ENCODE measurements at places on chromosomes 2 and 18.

GRCh38 chr2:1162768-1163584, 212.3 kb downstream of the SNTG2 start:
- DNase-seq: no peak

DNA sequence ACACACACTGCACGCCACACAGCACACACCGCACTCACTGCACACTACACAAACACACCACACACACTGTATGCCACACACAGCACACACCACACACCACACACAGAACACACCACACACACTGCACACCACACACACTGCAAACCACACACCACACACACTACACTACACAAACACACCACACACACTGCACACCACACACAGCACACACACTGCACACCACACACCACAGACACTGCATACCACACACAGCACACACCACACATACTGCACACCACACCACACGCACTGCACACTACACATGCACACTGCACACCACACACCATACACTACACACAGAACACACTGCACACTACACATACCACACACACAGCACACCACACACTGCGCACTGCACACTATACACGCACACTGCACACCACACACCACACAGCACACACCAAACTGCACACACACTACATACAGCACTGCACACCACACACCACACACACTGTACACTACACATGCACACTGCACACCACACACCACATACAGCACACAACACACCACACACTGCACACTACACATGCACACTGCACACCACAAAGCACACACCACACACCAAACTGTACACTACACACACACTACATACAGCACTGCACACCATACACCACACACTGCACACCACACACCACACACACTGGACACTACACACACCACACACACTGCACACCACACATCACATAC, 59.6 kb downstream of the ASB1 start:
- DNase-seq: no peak

GRCh38 chr2:73013936-73014335, 57.6 kb downstream of the SFXN5 start:
- no peak for DNase-seq

- DNase-seq: no peak
These were observed 113.5 kb upstream of the ETAA1 start for GRCh38 chr2:67283641-67284040.

DNA sequence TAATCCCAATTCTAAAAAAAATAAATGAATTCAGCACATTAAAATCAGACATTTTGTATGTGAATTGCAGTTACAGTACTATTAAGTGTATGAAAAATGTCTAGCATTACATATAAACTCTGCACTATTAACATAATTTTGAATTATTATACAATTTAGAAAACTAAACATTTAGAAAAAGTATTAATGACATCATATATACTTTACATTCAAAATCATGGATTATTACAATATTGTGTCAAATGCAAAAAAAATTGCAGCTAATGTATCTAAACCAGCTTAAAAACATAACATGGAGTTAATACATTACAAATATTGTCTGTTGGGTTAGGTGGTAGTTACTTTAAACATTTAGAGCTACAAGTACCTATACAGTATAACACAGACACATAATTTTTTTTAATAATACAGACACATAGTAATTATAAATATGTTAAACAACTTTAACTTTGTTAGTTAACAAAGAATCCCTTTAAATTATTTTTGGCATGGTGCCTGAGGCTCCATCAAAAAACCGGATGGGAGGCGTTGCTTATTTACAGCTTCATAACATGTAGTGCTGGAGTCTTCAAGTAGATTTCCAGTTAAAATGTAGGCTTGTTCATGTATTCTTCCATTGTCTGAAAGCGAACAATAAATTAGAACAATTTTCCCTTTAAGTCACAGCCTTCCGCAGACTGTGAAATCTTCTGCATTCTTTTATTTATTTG, 79.1 kb downstream of the AP1S3 start:
- no peak for DNase-seq

GRCh38 chr2:170201275-170201674, 23.3 kb downstream of the MYO3B start:
- no peak for DNase-seq

GRCh38 chr18:64330161-64330560, 181.3 kb upstream of the LINC00305 start:
- no peak for DNase-seq

DNA sequence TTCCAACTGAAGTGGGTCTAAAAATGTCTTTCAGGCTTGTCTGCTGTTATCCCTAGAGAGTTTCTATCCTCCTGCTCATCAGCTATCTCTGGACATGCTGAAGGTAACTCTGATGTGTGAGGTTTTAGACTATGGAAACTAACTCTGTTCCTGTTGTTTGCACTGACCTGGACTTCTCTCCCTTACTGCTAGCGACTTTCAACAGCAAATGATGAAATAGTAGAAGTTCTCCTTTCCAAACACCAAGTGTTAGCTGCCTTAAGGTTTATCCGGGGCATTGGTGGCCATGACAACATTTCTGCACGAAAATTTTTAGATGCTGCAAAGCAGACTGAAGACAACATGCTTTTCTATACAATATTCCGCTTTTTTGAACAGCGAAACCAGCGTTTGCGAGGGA, 26.9 kb downstream of the RMC1 start:
- DNase-seq: no peak

DNA sequence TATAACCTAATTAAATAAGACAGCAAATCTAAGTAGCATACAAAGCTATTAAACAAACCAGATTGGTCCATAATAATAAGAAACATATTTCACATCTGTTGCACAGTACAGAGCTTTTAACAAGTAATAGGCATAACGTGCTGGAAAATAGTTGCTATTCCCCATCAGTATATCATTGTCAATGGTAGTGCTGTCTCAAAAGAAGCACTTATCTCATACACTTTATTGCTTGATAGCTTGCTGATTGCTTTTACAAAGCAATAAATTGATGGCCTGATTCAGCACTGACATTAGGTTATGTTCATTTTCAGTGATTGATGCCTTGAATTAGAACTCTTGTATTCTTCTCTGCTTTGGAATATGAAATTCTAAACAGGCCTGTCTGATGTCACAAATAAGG, 641.7 kb downstream of the CBLN2 start:
- DNase-seq: no peak

DNA sequence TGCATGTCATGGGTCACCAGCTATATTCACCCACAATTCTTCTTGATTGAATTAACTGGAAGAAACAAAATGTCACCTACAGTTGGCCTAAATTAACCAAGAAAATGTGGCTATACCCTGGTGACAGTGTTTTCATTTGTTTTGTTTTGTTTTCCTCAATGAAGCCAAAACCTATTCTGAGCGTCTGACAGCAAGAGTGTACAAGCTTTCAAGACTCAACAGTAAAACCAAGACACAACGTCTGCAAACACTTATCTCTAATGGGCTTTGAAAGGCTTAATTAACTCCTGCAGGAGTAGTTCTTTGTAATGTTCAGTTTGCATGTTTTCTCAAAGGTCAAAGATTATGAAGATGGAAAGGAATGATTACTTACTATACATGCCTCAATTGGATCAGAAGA, 827.6 kb upstream of the KLHL29 start:
- DNase-seq: no peak

DNA sequence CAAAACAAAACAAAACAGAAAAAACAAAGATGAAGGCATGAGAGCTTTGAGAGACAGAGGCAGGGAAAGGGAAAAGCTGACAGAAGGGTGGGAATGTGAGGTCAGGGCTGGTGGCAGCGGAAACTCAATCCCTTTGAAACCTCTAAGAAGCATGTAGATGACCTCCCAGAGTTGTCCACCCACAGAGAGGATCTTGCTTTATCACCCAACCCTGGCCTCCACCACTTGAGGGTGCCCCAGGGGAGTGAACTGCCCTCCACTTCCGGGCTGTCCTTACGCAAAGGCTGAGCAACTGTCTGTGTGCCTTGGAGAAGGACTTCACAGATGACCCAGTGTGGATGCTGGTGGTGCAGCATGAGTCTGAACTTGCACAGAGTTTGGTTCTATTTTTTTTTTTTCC, 26.7 kb downstream of the PDCL3 start:
- no peak for DNase-seq

GRCh38 chr2:119367472-119368099, 809 bp downstream of the DBI start:
- DNase-seq: peak; percentile 26

DNA sequence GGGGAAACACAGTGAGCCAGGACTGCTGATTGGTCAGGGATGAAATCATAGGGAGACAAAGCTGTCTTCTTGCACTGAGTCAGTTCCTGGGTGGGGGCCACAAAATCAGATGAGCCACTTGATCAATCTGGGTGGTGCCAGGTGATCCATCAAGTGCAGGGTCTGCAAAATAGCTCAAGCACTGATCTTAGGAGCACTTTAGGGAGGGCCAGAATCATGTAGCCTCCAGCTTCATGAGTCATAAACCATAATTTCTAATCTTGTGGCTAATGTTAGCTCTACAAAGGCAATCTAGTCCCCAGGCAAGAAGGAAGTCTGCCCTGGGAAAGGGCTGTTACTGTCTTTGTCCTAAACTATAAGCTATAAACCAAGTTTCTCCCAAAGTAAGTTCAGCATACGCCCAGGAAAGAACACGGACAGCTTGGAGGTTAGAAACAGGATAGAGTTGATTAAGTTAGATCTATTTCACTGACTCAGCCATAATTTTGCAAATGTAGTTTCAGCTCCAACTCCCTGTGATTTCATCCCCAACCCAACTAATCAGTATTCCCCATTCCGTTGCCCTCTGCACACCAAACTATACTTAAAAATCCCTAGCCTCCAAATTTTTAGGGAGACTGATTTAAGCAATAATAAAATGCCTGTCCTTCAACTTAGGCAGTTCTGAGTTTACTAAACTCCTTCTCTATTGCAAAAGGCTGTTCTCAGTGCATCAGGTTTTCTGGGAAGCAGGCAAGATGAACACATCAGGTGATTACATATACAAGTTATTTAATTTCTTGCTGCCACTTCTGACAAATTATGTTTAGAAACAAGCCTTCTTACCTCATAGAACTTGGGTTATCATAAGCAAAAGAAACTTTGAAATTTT, 226.9 kb upstream of the SPOPL start:
- DNase-seq: no peak

DNA sequence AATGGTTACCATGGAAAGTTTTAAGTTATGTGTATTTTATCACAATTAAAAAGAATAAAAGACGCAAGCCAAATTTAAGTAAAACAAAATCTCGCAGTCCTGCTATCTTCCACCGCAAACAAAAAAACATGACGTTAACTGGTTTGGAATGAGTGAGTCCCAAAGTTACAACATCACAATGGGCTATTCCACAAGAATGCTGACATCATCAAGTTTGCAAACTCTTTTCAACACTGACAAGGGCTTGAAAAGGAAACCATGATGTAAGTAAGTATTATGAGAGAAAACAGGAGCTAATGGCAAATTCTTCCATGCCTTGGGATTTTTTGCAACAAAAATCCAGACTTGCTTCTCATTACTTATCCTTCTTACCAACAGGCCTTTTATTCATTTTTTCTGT, 31.1 kb downstream of the SIGLEC15 start:
- no peak for DNase-seq

DNA sequence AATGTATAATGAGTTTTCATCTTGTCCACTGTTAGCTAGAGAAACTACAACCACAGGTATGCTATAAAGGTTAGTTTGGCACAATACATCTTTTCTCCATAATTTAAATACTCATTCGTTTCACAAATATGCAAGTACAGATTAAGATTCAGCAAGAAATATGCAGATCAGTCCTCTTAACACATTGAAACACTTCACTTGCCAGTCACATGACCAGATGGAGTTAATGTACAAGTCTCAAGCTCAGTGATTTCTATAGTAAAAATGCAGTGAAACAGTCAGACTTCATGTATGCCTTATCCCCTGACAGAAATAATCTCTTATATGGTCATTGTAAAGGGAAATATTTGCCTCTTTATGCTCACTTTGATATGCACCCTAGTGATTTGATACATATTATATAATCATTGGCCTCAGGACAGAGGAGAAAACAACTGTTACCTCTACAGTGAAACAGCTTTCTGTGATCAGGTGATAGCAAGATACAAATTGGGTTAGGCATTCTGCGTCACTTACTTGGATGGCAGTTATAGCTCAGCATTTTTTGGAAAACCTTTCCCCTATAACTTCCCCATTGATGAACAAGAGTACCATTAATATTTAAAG, 104.6 kb downstream of the TCF4 start:
- DNase-seq: no peak

DNA sequence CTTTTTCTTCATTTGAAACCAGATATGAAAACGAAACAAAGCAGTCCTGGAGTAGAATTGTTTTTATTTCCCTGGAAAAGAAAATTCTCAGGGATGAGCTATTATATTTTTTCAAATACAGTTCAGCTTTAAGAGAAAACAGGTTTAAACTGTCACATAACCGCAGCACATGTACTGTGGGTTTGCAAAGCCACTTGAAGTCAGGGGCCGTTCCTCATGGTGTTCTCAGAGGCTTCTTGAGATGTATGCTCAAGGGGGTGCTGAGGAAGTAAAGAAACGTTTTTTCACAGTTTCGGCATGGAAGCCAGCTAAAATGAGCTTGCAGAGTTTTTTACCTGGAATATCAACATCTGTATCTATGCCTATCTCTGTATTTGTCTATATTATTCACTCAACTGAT, 225.3 kb downstream of the MC4R start:
- DNase-seq: no peak

DNA sequence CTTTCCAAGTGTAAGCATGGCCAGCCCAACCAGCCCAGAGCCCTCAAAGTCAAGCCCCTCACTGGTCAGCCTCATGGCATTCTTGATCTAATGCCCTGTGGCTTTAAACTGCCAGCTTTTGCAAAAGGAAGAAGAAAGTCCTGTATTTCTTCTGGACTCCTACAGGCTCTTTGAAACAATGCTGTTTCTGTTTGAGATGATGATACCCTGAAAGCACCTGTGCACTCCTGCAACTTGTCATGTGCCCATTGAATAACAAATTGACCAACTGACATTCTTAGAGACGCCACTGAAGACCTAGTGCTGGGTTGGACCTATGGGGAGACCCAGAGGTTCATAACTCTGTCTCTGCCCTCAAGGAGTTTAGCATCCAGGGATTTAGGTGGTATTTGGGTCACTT, 82.0 kb upstream of the MSH2 start:
- DNase-seq: no peak

DNA sequence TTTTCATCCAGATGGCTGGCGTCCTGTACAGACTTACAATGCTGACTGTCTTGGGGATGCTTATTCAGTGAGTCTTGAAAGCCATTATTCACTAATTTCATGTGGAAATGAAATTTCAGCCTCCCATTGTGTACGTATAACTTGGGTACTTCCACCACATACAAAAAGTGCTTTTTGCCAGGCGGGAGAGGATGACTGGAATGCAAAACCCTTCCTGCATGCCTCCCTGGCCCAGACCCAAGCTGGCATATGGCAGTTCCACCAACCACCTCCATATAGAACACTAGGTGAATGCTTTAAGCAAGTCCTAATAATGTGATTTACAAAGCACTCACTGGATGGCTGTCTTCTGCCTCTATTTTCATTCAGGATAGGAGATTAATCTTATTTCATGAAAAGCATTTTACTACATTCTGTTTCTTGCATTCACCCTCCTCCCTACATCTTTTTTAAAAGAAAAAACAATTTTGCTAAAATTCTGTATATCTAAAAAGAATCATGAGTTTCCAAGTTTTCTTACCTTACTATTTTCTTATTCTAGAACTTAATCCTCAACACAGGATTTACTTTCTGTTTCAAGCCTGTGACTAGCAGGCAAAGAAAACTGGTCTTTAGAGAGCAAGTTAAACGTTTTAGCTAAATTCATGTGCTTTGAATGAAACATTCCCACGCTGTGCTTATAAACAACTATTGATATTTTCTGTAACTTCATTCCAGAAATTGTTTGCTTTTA, 327.6 kb downstream of the NCKAP5 start:
- DNase-seq: no peak
